ENCODE measurements at places on chromosomes 5 and 9.

- no peak for DNase-seq
These were observed 1.9 kb downstream of the C5 start for GRCh38 chr9:121048175-121048574.

DNA sequence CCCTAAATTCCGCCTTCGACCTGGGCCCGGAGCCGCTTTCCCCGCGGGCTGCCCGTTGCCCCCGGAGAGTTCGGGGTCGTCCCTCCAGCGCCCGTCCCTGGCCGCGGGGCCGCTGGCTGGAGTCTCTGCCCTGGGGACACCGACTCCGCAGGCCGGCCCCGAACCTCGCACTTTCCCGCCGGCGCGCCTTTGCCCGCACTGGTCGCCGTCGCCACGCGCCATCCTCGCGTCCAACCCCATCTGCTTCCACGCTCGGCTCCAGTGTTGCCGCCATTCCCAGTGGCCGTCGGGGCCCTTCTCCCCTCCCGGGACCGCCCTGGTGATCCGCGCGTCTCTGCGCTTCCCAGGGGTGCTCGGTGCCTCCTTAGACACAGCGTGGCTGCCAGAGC is 11.0 kb downstream of the LHX3 start:
- no peak for DNase-seq

GRCh38 chr5:178793151-178793550 is 62.7 kb upstream of the ZNF354A start:
- no peak for DNase-seq

- DNase-seq = no peak
These were observed 326.1 kb downstream of the PLK2 start for GRCh38 chr5:58133631-58134296.

- no peak for DNase-seq
These were observed 7.7 kb upstream of the HAVCR2 start for GRCh38 chr5:157116483-157116954.

Data from cortex of kidney (tissue), 1 donor.